NCI-H748 treated with DMSO at 0.1 percent for 48 hours (cell line): ENCODE measurements at places on chromosomes 2 and 18.

GRCh38 chr2:121372721-121373353 lies 87.8 kb upstream of the TFCP2L1 start:
- no peak for DNase-seq

DNA sequence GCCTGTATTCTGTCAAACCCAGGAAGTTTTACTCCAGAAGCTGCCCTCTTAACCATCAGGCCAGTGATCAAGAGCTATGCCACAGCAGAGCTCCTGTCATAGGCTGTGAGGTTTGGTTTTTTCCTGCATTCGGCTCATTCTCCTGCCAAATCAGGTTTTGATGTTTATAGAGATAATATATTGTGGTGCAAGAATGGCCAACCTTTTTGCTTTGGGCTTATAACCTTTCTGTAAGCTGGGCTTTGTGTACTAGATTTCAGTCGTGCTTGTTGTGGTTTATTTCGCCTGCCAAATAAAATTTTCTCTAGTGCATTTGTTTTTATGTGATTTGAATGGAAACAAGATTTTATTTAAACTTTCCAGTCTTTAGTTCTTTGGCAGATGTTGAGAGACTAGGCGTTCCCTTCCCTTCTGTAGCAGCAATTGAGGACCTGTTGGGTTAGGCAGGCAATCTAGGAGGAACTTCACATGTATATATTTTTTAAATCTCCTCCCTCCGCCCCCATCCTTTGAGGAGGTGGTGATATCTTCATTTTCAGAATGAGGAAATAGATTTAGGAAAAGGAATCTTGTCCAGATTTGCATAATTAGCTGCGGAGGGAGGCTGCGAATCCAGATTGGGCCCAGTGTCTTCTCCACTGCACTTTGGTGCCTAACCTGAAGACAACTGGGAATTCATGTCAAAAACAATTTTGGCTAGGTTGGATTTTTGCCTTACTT lies 2.6 kb downstream of the KDM3A start:
- DNase-seq: no peak

DNA sequence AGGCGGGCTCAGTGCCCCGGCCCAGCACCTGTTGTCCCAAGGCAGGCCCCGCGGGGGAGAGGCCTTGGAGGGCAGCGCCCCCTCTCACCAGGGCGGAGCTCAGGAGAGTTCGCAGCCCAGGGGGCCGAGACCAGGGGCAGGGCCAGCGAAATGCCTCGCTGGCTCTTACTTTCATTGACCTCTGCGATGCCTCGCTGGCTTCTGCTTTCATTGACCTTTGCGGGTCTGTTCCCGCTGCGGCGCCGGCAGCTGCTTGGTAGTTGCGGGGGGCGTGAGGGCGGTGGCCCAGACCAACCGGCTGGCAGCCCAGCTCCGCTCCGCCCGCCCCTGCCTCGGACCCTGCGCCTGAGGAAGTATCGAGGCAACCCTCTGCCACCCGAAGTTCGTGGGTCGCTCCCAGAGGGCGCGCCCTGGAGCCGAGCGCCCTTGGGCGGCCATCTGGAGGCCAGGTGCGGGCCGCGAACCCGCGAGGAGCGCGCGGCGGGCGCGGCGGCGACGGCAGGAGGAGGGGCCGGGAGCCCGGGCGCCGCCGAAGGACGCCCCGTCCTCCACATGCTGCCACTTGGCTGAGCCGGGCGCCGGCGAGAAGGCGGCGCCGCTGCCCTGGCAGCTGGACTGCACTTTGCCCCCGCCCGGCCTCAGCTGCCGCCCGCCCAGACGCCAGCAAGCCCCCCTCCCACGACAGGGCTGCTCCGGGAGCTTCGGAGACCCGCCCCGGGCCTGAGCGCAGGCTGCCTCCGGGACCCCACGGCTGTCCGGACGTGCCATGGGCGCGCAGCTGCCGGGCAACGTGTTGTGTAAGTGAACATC lies 118.0 kb upstream of the MSTN start:
- peak; percentile 17 for DNase-seq

- no peak for DNase-seq
These were observed 241.0 kb upstream of the RBBP8 start for GRCh38 chr18:22691946-22692710.

- no peak for DNase-seq
These were observed 1.7 kb downstream of the STEAP3 start for GRCh38 chr2:119225105-119225865.

DNA sequence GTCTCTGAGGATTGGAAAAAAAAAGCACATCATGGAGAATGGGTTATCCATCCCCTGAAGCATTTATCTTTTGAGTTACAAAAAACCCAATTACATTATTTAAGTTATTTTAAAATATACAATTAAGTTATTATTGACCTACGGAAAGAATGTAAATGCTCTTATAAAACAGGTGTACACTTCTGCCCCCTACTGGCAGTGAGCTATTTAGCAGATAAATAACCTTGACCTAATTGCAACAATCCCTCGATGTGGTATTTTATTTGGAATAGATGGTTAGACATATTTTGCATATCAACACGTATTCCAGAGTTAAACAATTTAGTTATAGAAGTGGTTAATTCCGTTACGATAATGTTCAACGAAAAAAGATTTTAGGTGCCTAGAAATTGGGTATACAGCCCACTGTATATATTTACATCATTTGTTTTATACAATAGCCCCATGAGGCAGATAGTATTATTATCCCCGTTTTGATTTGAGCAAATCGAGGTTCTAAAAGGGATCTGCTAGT lies 9.1 kb upstream of the DAW1 start:
- DNase-seq: peak; percentile 10

DNA sequence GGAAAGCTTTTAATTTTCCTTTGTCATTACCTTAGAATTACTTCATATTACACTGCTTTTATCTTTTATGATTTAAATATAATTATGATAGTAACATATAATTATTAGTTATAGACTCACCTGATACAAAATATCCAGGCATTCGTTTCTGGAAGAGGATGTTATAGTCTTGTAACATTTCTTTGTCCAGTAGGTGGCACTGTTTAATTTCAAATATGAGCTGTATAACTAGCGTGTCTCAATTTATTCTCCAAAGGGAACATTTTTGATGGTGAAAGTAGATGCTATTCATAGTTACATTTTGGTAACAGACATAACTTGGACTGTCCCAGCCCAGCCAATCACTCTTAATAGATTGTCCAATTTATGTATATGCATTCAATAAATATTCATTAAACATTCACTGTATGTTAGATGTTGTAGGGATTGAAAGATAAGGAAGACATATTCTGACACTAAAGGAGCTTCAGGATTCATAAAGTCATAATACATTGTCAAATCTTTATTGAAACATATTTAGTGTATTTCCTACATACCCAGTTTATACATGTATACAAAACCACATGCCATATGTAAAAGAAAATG lies 19.2 kb downstream of the DAW1 start:
- peak; percentile 64 for DNase-seq

GRCh38 chr2:42067521-42067920 lies 19.7 kb downstream of the PKDCC start:
- DNase-seq: no peak

DNA sequence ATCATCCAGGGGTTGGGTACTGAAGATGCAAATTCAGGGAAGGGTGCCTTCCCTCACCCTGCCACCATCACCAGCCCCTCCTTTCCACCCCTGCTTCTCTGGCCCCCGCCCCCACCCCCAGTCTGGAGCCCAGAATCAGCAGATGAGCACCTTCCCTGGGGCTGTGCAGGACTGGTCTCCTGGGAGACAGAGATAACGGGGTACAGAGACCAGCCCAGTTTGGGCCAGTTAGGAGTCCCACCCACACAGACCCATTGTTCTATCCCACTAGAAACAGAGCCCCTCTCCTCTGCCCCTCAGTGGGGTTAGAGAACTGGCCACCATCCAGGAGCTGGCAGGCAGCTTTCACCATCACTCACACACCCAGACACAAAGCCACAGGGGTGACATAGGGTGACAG lies 4.5 kb upstream of the CRYBA2 start:
- no peak for DNase-seq

DNA sequence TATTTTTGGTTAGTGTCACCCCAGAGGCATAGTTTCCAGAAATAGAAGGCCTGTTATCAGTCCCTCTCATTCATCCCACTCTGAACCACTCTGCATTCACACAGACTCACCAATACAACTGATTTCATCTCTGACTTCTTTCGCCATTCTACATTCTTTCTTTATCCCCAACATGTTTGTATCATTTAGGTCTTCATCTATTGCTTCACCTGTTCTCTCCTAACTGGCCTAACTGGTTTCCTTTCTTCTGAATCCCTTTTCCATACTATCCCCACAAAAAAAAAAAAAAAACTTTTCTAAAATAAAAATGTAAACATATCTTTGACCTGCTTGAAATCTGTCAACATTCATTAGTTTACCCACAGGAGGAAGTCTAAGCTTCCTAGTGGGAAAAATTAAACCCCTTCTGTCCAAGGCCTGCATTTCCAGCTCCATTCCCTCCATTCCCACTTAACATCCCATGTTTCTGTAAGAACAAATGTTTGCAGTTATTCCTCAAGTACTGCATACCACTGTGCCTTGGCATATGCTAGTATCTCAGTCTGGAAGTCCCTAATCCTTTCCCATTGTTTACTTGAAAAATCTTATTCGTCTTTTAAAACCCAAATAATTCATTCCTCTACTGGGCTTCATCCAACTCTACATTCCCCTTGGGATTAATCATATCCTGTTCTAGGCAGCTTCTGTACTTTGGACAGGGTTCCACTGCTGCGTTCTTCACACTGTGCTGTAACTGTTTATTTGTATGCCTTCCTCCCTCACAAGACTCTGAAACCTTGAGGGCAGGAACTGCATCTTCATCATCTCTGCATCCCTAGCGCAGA lies 68.5 kb downstream of the FIGN start:
- no peak for DNase-seq

DNA sequence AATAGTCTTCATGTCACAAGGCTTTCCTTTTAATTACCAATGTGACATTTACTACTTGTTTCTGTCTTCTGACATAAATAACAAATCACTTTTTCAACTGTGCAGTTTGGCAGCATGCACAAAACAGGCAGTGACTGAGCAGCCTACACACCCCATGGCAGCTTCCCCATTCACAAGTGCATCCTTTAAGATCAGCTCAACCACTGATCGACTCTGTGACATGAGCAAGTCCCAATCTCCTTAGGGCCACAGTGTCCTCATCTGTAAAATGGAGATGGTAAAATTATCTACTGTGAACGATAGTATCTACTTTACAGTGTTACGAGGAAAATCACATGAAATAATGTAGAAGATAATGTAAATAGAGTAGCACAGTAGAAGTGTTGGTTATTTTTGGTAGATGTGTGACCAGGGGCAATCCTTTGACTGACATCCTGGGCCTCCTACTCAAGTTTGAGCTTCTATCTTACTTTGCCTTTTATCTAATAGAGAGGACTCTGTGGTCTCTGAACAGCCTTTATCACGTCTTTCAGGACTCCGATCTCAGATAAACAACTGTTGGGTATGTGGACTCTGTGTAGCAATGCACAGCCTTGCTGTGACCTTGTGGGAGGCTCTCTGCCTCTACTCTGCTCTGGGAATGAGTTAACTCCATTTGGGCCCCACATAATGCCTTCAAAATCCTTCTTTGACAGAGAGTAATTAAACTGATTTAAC lies 120.6 kb downstream of the PIGN start:
- no peak for DNase-seq

DNA sequence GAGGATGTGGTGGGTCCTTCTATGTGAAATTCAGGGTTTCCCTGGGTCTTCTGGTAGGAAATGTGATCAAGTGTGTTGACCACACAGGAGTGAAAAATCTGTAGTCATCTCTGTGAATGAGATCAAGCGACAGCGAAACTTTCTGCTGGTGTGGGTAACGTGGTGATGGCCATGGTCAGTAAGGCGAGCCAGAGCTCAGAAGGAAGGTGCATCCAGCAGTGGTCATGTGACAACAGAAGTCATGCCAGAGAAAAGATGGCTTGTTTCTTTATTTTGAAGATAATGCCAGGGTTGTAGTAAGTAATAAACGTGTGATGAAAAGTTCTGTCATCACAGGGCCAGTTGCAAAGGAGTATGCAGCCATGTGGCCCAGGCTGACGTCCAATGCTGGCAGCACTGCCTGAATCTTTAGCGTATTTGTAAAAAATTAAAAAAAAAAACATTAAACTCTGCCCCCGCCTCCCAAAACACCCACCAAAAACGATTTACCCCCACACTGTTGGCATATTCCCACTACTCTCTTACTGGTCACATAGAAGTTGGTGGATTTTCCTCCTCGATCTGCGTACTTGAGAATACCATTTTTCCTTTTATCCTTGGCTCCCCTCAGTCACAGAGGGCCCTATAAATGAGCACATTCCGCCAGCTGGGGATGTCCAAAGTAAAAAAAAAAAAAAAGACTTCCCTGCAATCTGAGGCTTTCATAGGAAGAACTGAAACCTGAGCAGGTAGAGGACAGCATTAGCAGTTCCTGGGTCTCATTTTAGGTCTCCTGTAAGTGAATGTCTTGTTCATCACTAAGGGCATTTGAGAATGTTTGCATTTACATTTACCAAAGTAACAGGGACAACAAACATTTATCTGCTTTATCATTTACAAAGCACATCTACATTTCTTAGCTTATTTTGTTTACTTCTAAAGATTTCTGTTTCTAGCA lies 70.6 kb downstream of the SLC4A3 start:
- DNase-seq: peak; percentile 72

DNA sequence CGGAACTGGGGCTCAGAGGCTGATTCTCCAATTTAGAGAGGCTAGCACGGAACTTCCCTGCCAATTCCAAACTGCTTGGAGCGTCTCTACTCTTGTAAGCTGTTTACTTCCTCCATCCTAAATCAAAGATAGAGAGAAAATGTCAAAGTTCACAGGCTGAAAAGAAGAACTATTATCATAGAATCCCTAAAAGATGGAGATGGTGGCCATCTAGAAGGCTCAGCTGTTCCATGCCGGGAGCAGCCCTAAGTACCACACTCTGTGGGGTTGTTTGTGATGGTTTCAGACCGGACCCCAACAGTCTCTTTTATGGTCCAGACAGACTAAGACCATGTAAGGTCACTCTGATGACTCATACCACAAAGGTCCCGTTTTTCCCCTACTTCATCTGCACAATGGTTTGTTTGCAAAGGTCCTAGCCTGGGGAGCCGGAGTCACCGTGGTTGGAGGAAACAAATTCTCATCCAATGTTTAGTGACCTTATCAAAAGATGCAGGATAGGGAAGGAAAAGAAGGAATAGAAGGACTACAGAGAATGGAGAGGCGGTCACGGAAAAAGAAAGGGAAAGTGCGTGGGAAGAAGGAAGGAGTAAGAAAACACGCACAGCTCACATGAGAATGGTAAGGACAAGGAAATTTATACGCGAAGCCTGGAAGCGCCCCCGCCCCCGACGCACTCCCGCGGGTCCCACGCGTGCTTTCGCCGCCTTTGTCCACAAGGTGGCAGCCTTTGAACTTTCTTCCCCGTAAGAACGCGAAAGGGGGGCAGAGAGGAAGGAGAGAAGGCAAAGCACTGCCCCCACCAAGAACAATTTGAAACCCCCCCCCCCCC lies 453 bp upstream of the ANTXR1 start:
- peak; percentile 33 for DNase-seq

- DNase-seq: peak; percentile 54
These were observed 18.1 kb downstream of the TET3 start for GRCh38 chr2:74002505-74003421.
